ENCODE measurements at places on chromosomes 3 and 15.

DNA sequence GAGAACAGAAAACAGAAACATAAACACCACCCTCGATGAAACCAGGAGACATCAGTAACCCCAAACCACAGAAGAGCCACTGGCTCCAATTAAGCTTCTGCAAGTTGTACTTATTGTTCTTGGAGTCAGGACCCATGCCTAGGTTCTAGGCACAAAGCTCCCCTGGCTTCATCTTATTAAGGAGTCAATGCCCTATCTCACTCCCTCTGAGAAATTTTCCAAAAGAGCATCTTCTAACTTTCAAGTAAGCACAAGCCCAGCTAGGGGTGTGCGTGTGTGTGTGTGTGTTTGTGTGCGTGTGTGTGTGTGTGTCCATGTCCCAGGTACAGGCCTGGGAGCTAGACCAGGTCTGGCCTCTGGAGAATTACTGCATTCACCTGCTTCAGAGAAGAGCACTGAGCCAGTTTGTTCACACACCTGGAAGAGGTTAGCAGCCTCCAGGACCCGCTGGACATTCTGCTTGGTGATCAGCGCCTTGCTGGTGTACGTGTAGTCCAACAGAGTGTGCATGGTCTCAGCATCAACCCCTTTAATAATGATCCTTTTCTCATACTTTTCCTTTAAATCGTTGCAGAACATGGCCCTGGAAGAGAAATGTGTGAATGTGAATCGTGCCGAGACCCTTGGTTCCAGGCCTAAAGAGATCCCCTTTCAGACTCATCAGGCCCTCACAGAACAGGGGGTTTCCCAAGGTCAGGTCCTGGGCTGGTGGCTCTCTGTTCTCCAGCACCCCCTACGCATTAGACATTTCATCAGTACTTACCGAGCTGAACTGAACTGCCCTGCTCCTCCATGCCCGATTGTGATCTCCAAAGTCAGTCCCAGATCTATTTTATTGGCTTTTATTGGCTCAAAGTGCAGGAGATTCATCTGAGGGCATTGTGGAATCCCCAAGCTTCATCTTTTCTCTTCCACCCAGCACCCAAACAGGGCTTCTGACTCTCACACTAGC is 27.8 kb downstream of the KLHL6 start:
- DNase-seq: no peak

GRCh38 chr3:5572168-5572567 is 384.7 kb downstream of the EDEM1 start:
- no peak for DNase-seq

- no peak for DNase-seq
Measured at GRCh38 chr3:37240170-37240945, 66.0 kb upstream of the LRRFIP2 start.

GRCh38 chr3:52842424-52842823 is 7.6 kb upstream of the MUSTN1 start:
- no peak for DNase-seq

DNA sequence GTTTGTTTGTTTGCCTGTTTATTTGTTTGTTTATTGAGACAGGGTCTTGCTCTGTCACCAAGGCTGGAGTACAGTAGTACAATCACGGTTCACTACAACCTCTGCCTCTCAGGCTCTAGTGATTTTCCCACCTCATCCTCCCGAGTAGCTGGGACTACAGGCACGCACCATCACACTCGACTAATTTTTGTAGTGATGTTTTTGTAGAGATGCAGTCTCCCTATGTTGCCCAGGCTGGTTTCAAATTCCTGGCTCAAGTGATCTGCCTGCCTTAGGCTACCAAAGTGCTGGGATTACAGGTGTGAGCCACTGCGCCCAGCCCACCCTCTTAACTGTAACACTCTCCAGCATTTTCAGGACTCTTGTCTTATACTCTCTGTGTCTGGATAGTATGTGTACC is 26.7 kb downstream of the PLD1 start:
- DNase-seq: no peak

- no peak for DNase-seq
Measured at GRCh38 chr15:63389902-63390670, 8.4 kb upstream of the CA12 start.

- no peak for DNase-seq
Measured at GRCh38 chr3:100124201-100124761, 10.0 kb upstream of the FILIP1L start.

DNA sequence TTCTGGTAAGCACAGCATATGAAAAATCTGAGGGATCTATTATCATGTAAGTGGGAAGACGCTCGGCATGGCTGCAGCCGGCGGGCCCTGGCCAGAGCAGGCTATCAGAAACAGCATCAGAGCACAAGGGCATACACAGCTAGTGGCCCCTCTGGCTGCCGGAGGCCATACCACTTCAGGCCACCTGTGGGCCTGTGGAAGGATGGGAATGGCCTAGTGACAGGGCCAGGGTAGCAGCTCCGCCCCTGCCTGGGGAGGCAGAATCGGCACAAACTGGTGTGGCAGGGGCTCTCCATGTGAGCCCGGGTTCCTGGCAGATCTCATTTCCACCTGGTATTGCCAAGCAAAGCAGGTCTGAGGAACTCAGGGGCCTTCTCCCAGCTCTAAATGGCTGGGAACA is 46.4 kb downstream of the SH3BP5 start:
- DNase-seq: no peak

GRCh38 chr3:169295126-169295525 is 368.4 kb downstream of the MECOM start:
- DNase-seq: no peak

DNA sequence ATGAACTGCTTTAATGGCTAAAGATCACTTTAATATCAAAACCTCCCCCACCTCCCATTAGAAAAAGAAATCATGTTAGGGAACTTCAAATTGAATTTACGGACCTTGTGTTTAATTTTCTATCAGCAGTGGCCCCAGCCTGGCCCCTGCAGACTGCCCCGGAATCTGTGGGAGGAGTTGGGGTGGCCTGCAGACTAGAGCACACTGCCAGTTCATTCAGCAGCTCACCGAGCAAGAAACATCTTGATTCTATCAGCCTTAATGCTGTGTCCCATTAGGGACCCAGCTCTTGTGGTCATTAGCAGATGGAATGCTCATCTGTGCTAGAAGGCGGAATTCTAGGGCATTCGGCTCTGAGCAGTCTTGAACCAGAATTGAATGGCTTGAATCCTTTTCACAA is 54.2 kb downstream of the FLNB start:
- DNase-seq: no peak

DNA sequence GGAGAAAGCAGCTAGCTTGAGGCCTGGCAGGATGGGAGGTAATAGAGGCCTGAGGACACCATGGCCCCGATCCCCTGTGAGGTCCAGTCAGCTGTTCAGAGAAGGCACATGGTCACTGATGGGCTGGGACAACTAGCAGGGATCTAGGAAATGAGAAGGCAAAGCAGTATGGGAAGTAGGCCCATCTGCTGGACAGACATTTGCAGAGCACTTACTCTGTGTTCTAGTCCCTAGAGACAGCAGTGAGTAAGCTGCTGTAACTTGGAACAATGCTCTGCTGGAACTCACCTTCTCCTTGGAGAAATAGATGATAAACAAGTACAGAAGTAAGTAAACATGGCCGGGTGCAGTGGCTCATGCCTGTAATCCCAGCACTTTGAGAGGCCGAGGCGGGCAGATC is 7.1 kb downstream of the ECE2 start:
- DNase-seq: no peak

DNA sequence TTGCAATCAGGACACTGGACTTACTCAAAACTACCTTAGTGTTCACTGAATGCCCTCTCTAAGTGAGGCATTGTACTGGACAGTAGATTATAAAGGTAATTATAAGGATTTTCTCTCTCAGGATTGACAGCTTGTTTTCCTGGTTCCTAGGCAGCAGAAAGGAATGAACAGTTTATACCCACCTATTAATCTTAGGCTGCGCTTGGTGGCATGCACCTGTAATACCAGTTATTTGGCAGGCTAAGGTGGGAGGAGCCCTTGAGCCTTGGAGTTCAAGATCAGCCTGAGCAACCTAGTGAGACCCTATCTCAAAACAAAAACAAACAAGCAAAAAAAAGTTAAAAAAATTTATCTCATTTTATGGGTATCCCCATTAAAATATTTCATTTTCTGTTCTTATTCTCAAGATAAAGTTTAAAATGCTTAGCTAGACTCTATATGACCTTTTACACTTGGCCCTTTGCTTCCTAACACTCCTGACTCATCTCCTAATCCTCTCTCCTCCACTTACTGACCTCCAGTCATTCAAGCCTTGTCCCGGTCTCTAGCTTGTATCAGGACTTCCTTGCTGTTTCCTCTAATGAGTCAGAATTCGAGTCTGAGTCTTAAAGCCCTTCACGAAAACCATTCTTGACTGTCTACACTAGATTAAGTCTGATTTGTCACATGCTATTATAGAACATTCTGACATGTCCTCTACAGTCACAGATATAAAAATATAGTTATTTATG is 348.6 kb downstream of the NLGN1 start:
- DNase-seq: no peak

DNA sequence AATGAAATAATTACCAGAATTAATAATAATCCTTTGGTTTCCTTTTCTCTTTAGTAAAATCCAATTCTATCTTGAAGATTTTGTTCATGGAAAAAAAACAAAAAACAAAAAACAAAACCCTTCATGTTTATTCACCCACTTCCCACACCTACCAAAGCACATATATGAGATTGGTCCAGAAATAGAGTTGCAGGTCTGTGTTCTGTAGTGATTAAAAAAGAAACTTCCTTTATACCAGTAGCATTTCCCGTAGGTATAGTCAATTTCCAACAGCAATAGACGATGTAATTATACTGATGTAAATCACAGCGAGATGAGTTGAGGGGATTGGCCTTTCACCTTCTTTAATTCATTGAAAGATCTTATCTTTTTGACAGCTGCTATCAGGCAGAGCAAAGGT is 194.6 kb downstream of the SOX2 start:
- DNase-seq: no peak

- no peak for DNase-seq
Measured at GRCh38 chr3:16504242-16504641, 9.3 kb downstream of the RFTN1 start.

GRCh38 chr3:193297421-193297820 is 56.4 kb downstream of the PLAAT1 start:
- DNase-seq: no peak
